Esophagus muscularis mucosa (tissue), 4 donors: ENCODE measurements at places on chromosomes 5 and 9. TPM values are rescaled to one million over a fixed set of nuclear protein-coding genes. Genes with fewer than 3 reads are reported as not detected.

The ARHGEF37 gene
- 18.3 TPM for total RNA-seq

The PPP3R2 gene
- 0.06 TPM for total RNA-seq

The ORM1 gene
- not detected for total RNA-seq

The CDC25C gene
- not detected for total RNA-seq
